Upper lobe of right lung (tissue), 1 donor: ENCODE measurements at places on chromosomes 7 and 10. TPM values are rescaled to one million over a fixed set of nuclear protein-coding genes. Genes with fewer than 3 reads are reported as not detected.

DNA sequence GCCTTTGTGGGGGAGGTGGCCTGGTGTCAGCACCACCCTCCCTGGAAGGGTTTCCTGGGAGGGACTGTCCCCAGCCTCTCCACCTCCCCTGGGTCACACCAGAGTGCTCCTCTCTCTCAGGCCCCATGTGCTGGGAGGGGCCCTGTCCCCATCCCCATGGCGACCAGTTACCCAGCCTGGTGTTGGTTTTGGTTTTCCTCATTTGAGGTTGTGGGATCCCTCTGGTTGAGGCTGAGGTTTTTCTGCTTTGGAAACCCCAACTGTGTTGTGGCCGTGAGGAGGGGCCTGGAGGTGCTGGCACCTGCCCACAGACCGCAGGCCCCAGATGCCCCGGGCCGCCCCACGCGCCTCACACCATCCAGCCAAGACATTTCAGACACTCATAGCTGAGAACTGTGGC lies 106.3 kb downstream of the GRK5 start:
- no peak for DNase-seq
- no peaks in the 10 kb centered on the region for H3K27me3 ChIP-seq
- H3K4me1 ChIP-seq, result peaks cover 45% of the 10 kb centered on the region
- peak overlapping the region; percentile 17 for H3K27ac ChIP-seq
- no peak overlapping the region for H3K4me3 ChIP-seq

DNA sequence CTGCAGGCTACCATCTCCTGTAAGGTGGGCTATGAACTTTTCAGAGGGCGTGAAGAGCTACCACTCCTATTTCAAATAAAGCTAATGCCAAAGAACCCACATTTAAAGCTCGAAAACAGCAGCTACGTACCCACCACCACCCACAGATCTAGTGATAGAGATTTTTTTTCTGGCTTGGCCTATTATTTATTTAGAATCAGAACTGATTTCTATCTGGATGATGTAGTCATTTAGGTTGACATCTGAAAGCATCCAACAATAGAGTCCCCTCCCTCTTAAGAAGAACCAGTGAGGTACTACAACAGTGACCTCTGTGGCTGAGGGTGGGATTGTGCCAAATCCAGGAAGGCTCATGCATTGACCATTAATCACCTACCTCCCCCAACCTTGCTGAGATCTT lies 113.8 kb upstream of the ADO start:
- DNase-seq, result no peak
- H3K36me3 ChIP-seq, result no peaks in the 10 kb centered on the region
- no peak overlapping the region for H3K27ac ChIP-seq
- H3K4me3 ChIP-seq, result no peak overlapping the region
- no peaks in the 10 kb centered on the region for H3K27me3 ChIP-seq

- no peaks in the 10 kb centered on the region for H3K27me3 ChIP-seq
- no peaks in the 10 kb centered on the region for H3K36me3 ChIP-seq
- peak overlapping the region; percentile 76 for H3K27ac ChIP-seq
- H3K4me3 ChIP-seq, result no peak overlapping the region
- H3K4me1 ChIP-seq, result no peaks in the 10 kb centered on the region
Measured at GRCh38 chr7:155618708-155619633, 25.5 kb upstream of the RBM33 start.

DNA sequence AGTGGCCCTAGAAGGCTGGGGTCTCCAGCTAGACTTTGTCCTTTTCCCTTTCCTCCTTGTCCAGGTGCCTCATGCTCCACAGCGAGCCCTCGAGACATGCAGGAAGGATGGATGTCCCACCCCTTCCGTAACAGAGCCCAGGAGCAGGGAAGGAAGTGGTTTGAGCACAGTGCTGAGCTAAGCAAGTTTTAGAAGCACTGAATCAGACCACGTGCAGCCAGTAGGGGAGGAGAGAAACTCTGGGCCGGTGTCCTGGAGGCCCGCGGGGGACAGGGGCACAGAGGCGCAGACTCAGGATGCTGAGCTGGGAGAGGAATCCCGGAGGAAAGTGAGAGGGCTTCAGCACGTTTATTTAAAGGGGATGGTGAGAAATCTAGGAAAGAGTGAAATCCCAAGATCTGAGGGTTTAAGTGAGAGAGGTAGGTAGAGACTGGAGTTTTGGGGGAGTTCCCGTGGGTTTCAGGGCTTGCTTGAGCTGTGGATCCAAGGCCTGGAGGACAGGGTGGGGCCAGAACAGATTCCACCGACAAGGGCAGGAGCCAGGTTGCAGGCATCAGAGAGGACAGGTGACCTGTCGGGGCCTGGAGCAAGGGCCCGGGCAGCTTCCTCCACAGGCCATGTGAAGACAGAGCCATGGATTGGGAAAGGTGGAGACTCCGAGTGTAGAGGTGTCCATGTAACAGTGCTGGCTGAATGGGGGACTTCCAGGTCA lies 4.4 kb upstream of the IRF5 start:
- H3K27ac ChIP-seq, result peak overlapping the region; percentile 31
- H3K4me3 ChIP-seq, result no peak overlapping the region
- peaks cover 3% of the 10 kb centered on the region for H3K4me1 ChIP-seq
- DNase-seq, result peak; percentile 66
- peaks cover 6% of the 10 kb centered on the region for H3K27me3 ChIP-seq
- H3K36me3 ChIP-seq, result no peaks in the 10 kb centered on the region

GRCh38 chr7:106057204-106057961 lies 54.7 kb downstream of the SYPL1 start:
- H3K4me3 ChIP-seq, result no peak overlapping the region
- no peaks in the 10 kb centered on the region for H3K27me3 ChIP-seq
- peaks cover 7% of the 10 kb centered on the region for H3K4me1 ChIP-seq
- DNase-seq, result no peak
- H3K36me3 ChIP-seq, result no peaks in the 10 kb centered on the region

GRCh38 chr7:3670898-3671297 lies 369.8 kb downstream of the SDK1 start:
- no peaks in the 10 kb centered on the region for H3K27me3 ChIP-seq
- H3K36me3 ChIP-seq, result no peaks in the 10 kb centered on the region
- no peak for DNase-seq
- no peak overlapping the region for H3K27ac ChIP-seq

The STAMBPL1 gene
- total RNA-seq, result 6.8 TPM

The SMARCD3 gene
- 61.5 TPM for total RNA-seq

The CYTH3 gene
- total RNA-seq, result 27.5 TPM

The CASTOR2 gene
- total RNA-seq, result 11.9 TPM
